ENCODE measurements at places on chromosomes 6 and 20.

GRCh38 chr6:142855893-142856623 is 88.9 kb downstream of the HIVEP2 start:
- no peak for DNase-seq

- no peak for DNase-seq
Measured at GRCh38 chr6:20708367-20709124, 174.3 kb downstream of the CDKAL1 start.

DNA sequence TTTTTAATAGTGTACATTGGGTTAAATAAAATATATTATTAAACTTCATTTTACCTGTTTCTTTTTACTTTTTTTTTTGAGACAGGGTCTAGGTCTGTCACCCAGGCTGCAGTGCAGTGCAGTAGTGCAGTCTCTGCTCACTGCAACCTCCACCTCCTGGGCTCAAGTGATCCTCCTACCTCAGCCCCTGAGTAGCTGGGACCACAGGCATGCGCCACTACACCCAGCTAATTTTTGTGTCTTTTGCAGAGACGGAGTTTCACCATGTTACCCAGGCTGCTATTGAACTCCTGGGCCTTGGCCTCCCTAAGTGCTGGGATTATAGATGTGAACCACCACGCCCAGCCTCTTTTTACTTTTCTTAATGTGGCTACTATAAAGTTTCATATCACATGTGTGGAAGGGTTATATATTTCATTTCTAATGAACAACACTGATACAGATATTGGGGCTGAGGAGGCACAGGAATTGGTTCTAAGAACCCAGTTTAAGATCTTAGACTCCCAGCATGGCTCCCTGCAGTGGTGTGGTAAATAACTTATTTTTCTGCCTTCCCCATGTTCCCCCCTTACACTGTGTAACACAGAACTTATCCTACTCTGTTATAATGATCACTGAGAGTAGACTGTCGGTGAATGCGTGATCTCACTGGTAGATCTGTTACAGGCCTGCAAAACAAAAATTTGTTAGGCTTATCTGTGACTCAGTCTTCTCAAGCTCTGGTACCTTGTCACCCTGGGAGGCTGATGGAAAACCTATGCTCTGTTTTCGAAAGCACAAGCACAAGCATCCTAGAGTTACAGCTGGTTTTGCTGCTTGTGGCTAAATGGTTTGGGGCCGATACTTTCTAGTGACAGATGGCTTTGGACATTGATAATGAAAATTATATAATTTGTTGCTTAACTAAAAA is 5.8 kb upstream of the ATXN1 start:
- DNase-seq = no peak

DNA sequence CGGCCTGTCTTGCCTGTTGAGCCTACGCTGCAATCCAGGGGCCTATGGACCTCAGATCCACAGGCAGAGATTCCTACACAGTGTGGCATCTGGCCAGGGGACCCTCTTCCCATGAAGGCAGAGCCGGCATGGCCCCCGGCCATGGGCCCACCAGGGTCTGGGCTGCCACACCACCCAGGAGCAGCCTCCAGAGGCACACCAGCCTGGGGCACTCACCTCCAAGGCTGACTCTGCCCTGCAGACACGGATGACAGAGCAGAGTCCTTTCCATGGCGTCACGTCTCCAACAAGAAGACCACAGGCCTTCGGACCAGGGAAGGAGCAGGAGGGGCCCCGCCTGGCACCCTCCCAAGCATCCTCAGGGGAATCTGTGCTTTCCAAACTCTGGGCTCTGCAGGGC is 3.5 kb upstream of the HRH3 start:
- no peak for DNase-seq

GRCh38 chr6:14276667-14277404 is 159.3 kb downstream of the CD83 start:
- DNase-seq = no peak

- DNase-seq = no peak
Measured at GRCh38 chr20:55919319-55919718, 86.0 kb downstream of the CBLN4 start.

DNA sequence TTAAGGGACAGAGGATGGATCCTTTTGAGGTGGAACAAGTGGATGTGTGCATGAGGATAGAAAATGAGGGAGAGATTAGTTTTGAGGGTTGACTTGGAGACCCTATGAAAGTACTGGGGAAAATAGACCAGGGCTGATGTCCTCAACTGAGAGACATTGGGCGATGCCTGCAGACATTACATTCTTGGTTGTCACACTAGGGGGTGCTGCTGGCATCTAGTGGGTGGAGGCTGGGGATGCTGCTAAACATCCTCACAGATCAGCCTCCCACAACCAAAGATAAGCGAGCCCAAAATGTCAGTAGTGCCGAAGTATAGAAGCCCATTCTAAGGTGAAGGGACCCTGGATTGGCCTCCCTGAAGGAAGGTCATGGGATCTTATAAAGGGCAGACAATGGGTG is 63.3 kb downstream of the MOCS1 start:
- DNase-seq = no peak

GRCh38 chr6:42029062-42029685 is 21.1 kb upstream of the TAF8 start:
- no peak for DNase-seq

- DNase-seq = no peak
Measured at GRCh38 chr6:70131528-70131927, 171.4 kb downstream of the COL9A1 start.

GRCh38 chr6:117418320-117418719 is 7.4 kb downstream of the ROS1 start:
- no peak for DNase-seq

- DNase-seq = no peak
Measured at GRCh38 chr6:149284904-149285303, 32.6 kb upstream of the TAB2 start.

GRCh38 chr6:157592541-157592940 is 211.6 kb downstream of the ZDHHC14 start:
- DNase-seq = no peak

- no peak for DNase-seq
Measured at GRCh38 chr6:20400456-20401204, 1.0 kb upstream of the E2F3 start.

DNA sequence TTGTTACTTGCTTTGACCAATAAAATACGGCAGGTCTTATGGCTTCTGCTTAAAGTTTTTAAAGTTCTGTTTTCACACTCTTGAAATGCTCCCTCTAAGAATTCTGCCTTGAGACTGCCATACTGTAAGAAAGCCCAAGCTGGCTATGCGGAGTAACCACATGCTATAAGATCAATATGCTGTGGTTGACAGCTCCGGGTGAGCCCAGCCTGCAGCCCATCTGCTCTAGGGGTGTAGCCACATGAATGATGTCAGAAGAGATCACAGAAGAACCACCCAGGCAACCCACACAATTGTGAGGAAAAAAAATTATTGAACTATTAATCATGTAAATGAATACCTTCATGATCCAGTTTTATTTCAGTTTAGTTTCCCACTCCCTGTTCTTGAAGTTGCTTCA is 26.1 kb upstream of the SH3BGRL2 start:
- no peak for DNase-seq

DNA sequence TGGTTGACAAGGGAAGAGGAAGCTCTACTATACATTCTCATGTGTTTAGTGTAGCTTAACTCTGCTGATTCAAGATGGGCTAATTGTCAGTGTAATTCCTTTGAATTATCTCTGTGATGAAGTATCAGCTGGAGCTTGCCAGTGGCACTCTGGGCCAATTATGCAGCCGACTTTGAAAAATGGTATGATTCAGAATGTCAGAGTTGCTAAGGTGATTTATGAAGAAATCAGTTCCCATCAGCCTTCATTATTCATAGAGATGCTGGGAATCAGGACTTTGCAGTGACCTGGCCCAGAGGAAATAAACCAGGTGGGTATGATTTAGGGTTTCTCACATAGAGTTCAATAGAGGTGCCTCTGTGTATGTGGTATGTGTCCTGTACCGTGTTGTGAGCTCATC is 33.4 kb downstream of the KCNS1 start:
- no peak for DNase-seq

- no peak for DNase-seq
Measured at GRCh38 chr6:7742223-7742785, 16.4 kb downstream of the BMP6 start.

- DNase-seq = no peak
Measured at GRCh38 chr20:53294804-53295203, 298.8 kb downstream of the ZNF217 start.

DNA sequence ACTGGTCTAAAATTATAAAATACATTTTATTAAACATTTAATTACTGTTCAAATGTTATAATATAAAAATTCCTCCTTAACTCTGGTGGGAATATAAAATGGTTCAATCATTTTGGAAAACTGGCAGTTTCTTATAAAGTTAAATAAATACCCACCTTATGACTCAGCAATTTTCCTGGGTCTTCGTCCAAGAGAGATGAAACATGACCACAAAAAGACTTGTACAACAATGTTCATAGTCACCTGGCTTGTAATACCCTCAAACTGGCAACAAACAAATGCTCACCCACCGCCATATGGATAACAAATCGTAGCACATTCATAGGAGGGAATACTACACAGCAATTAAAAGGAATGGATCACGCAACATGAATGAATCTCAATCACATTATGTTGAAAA is 66.0 kb upstream of the RIN2 start:
- DNase-seq = no peak

DNA sequence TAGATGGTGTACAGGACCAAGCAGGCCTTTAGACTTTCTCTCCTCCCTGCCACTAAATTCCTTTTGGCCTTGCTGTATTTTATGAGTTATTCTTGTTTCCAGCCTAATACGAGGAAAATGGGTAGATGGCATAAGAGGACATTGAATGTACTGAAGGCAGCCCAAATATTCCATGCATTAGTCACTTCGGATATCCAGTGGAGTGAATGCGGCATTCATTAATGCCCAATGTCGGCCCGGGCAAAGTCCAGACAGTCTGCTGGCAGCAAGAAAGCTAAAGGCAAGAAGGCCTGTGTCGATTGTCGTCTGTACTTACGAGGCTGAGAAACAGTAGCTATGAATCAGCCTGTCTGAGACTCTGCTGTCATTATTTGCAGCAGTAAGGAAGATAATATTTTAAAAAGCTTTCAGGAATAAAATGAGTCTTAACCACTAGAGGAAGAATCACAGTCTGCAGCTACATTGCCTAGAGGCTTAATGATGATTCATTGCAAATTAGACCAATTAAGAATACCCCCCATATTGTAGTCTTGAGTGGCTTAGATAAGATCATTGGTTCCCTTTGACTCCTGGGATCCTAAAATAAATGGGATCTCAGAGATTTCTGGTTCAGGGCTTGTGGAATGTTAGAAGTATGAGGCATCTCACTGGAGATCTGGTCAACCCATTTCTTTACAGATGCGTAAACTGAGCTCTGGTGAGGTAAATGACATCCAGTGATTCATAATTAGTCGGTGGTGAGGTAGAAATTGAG is 534.1 kb upstream of the JAG1 start:
- DNase-seq = no peak

DNA sequence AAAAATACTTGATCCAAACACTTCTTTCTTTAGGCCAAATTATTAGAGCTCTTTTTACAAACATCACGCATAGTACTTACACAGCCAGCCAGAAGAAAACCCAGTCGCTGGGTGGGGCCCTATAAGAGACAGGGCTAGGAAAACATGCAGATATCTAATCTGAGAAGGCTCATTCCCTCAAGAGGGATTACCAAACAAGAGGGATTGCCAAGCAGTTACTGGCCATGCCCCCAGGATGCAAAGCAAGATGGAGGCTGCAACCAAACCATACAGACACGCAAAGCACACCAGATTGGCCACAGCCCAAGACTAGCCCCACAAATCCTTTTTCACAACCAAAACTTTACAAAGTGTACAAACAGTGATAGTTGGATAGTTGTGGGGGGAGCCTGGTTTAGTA is 1235.4 kb upstream of the GJE1 start:
- no peak for DNase-seq

DNA sequence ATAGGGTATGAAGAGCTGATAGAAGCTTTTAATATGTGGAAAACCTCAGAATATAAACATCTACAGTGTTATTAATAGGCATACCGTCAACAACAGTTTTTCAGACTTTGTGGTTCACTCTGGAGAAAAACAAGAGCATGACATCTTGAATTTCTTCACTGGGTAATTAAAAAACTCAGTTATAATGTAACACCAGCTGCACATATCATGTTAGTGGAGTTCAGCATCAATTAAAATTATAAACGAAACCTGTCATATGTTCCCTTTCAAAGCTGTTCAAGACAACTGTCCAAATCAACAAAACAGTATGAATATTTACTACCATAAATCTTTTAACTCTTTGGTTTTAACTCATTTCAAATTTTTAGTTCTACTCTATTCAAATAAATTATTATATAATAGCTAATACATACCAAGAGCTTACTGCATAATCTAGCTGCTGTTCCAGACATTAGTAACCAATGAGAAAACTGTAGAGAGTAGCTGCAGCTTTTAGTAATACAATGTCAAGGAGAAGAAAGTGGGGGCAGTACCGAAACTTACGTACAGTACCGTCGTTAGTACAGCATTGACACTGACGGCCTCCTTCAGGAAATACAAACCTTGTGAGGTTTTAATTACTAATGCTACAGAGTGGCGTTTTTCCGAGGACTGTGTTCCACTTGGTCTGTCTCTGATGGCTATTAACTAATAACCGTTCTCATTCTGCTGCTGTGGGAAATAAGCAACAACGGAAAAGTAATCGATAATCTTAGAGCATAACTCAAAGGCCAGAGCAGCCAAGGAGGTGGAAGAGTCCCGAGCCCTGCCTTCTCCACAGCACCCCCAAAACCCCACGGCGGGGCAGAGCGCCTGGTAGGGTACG is 532 bp upstream of the PM20D2 start:
- no peak for DNase-seq

DNA sequence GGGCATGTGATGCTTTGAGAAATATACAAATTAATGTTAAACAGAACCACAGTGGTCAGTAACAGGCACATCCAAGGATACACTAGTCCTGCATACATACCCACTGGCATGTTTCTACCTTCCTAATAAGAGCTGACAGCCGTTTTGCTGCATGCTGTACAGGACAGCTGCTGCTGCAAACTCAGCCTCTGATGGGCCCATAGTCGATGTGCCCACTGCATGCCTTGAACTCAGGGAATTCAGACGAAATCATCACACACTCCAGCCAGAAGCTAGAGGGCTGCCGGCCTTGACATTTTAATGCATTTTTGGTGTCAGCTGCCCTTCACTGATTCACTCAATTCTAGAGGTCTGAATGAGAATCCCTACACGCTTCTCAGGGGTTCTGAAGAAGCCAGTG is 29.3 kb downstream of the FKBP1A start:
- no peak for DNase-seq

DNA sequence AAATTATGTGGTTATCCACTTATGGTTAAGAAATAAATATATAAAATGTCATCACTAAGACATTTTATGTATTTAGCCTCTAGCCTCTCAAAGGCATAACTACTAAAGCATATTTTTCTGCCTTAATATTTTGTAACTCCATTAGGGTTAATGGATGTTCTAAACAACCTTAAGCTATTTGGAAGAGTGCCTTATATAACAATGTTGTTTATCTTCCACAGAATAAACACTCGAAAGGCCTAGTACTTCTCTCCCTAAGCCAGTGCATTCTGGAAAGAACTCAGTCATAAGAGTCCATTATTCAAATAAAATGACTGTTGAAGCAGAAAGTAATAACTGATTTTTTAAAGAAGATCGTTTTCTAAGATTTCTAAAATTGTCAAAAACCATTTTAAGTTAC is 15.0 kb upstream of the PRIM2 start:
- DNase-seq = no peak

Data from NCI-H2081 treated with DMSO at 0.1 percent for 48 hours (cell line).